ENCODE measurements at places on chromosomes 11 and 22.

- no peak for DNase-seq
Observed at GRCh38 chr22:47406896-47407295, 644.4 kb downstream of the TBC1D22A start.

DNA sequence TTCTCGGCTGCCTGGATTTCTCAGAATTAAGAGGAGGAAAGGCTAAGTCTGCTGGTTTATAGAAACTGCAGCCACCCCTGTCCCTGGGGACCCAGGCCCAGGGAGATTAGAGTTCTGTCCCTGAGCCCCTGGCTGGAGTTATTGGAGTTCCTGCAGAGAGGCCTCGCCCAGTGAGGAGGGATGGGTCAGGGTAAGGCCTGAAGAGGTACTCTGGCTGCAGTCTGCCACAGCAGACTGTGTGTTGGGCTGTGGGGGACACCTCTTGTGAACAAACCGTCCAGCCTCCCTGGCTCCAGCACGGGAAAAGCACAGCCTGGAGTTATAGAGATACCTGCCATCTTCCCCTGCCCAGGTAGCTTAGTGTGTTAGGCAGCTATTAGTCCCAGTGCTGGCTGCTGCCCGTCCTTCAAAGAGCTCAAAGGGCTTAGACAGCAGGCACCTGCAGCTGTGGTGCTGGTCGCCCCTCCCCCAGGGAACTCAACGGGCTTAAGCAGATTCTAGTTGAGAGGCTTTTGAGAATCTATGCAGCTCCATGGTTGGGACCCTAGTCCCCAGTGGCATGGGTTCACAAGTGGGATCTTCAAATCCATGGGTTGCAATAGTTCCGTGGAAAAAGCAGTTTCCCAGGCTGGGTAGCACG, 36.6 kb upstream of the MUC15 start:
- no peak for DNase-seq

DNA sequence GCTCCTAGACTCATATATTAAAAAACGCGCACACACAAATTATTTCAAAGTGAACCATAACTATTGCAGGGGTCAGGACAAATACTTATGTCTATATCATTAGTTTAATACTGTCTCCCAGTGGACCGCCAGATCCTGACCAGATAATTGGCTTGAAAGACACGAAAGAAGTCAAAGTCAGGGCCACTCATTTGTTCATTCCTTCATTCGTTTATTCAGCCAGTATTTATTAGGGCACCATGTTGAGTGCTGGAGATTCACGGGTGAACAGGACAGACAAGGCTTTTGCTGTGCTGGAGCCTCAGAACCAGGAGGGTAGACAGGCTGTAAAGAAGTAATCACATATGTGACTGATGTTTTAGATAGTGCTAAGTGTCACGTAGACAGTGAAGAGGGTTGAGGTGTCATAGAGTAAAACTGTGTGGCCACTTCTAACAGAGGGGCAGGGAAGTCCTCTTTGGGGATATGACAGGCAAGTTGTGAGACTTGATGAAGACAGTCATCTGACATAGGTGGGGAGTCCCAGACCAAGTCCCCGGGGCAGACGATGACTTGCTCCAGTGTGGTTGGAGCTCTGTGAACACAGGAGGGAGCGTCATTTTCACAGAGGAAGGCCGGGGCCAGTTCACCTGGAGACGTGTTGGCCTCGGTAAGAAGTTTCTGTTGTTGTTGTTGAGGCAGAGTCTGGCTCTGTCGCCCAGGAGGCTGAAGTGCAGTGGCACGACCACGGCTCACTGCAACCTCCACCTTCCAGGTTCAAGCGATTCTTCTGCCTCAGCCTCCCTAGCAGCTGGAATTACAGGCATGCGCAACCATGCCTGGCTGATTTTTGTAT, 25.9 kb downstream of the RBX1 start:
- DNase-seq, result no peak

DNA sequence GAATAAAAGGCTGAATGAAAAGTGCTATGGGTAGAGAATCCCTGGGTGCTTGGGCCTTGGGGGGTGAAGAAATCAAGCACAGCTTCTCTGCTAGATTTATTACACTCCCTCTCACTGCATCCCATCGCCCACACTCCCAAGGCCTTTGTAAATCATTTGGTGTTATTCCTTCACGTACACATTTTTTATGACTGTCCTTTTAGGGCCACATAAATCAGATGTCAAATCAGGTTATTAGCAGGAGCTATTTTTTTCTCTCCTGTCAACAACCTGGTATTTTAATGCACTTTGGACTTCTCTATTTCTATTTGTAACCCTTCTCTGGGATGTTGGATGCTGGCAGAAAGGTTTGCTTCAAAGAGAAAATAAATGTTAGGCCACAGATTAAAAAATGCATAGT, 408.8 kb downstream of the INSC start:
- no peak for DNase-seq

DNA sequence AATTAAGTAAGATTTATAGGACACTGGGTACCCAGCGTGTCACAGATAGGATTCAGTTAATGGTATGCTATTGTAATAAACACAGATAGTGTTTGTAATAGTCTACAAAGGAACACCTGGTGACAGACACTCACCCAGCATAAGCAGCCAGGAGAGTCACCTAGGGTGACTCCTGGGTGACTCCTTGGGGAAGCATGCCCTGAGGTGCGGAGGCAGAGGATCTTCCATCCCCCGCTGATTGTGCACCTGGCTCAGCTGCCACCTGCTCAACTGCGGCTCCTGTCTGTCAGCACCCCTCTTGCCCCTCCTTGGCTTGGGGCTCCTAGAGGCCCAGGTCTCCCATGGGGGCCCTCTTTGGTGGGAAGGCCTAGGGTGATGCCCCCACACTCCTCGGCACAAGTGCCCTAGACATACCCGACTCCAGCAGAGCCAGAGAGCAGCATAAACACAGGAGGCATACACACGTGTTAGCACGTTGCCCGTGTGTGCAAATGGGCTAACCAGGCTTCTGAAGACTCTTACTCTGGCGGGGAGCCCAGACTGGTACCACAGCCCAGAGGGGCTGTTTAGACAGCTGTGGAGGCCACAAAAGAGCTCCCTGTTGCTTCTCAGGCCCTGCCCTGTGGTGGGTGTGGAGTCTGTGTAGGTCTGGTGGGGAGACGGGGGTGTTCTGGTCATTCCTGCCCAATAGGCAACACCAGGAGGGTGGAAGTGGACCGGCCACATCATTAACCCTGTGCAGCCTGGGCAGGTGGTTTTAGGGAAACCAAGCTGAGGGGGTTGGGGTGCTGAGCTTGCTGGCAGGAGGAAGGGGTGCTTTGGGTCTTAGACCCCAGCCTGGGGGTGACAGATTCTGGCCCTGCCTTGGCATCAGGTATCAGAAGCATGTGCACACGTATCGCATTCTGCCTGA, 3.0 kb downstream of the INPPL1 start:
- no peak for DNase-seq

Data from M059J (cell line).